ENCODE measurements at places on chromosomes 6 and 20.

- no peak for DNase-seq
These were observed 12.5 kb downstream of the SLC18B1 start for GRCh38 chr6:132785936-132786335.

DNA sequence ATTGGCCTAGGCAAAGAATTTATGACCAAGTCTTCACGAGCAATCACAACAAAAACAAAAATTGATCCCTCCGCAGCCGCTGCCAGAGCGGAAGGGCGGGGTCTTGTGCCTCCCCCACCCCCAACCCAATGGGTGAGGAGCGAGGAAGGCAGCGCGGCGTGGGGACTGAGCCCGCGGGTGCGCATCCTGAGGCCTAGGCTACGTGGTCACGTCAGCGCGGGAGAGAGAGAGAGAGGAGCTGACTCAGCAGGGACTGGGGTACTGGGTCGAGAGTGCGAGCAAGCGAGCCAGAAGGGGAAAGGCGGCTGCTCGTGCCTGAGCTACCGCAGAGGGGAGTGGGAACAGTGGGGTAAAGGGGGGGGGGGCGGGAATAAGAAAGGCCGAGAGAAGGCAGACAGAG, 90.1 kb upstream of the FERMT1 start:
- DNase-seq, result no peak

DNA sequence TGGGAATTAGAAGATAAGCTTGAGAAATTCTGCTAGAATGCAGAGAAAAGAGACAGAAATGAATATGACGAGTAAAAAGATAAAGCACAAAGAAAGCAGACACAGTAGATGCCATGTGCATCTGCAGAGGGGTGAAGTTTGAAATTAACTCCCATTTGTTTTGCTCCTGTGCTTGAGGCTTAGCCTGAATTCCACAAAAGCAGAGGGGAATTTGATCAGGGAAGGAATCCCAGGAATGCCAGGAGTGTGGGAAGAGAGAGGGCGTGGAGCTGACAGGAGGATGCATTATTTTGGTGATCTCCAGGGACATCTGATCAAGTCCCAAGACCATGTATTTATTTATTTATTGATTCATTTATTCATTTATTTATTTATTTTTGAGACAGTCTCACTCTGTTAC, 55.6 kb downstream of the SLC22A1 start:
- DNase-seq, result no peak

GRCh38 chr20:45629496-45630100, at the start of gene WFDC10A:
Gene WFDC10A (plus strand): TSS chr20:45629739. CDS start chr20:45629814, 75 bp downstream.
- no peak for DNase-seq

GRCh38 chr20:18727032-18727508, 86.5 kb upstream of the SCP2D1 start:
- no peak for DNase-seq

GRCh38 chr6:107786179-107786578, 37.9 kb downstream of the SCML4 start:
- no peak for DNase-seq

GRCh38 chr20:19757487-19758132, 448 bp upstream of the RIN2 start:
- no peak for DNase-seq

DNA sequence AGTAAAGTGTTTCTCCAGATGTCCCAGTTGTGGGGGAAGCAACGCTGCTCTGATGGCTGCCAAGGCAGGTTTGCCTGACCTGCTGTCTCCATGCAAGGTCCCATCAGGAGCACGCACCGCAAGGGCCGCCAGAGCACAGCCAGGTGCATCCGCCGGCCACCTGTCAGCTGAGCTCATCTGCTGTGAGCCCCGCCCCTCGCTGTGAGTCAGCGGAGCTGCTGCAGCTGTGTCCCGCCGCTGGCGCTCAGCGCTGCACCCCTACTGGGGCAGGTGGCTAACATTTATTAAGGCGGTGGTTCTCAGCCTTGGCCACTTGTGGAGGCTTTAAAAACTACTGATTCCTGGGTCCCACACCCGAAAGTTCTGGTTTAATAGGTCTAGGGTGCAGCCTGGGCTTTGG, 225.7 kb downstream of the UST start:
- DNase-seq, result no peak

GRCh38 chr6:13097454-13097853, 230.9 kb downstream of the TBC1D7 start:
- no peak for DNase-seq

GRCh38 chr6:107344383-107344782, 115.0 kb downstream of the PDSS2 start:
- DNase-seq, result no peak

DNA sequence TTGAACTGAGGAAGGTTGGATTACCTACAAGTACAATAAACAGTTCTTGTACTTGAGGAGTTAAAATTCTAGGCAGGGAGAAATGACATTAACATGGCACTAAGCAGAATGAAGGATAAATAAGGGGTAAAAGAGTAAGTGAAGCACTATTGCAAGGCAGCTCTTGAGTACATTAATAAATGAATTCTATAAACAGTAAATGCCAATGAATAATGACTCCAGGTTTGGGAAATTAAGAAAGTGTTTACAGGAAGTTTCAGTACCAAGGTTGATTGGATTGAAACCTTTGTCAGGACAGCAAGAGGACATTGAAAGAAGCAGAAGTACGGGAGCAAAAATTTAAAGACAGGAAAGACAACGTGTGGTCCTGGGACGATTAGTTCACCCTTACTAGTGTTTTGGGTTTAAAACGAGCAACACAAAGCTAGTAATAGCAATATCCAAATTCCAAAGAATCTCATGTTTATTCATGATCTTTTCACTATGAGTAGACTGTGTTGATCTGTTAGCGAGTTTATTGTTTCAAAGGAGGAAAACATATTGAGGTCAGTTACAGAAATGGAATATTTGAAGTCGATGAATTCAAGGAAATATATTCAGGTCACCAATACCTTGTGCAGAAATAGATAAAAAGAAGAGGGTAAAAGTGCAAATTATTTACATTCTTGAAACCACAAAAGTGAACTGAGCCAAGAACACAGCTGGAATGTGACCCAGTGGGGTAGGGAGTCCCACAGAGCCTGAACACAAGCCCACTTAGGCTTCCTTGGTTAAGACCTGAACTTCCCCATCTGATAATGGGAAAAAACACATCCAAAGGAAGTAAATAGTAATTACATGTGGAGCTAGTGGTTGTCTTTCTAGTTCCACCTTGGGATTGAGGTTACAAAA, 80.8 kb downstream of the MKKS start:
- DNase-seq, result no peak

- no peak for DNase-seq
These were observed 382 bp downstream of the SFT2D1 start for GRCh38 chr6:166341977-166342348.

GRCh38 chr6:64459411-64459944, 823.9 kb downstream of the PHF3 start:
- DNase-seq, result no peak

DNA sequence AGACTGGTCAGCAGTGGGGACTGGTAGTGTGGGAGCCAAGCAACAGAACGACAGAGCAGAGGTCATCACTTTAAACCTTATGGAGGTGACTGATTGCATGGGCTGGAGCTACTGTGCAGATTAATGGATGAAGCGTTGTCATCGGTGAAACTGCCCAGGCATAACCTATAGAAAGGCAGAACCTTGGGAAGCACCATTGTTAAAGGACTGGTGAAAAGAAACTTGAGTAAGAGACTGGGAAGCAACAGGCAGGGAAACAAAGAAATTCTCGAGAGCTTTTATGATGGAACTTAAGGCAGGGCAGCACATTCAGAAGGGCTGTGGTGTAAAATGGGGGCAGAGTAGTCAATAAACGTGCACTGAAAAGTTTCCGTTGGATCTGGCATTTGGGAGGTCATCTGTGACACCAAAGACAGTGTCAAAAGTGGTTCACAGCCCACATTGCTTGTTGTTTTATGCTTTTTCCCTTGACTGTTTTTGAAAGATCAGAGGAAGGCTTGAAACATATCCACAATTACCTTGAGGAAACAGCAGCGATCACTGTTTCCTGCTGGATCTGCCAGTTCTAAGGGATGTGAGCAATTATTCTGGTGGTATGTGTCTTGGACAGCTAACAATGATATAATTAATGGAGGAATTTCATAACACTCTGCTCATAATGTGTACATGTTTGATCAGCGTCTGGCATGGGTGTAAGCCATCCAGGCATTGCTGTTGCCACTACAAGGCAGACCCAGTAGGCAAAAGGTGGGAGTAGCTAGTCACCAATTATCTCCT, 62.7 kb downstream of the LRRC1 start:
- no peak for DNase-seq

DNA sequence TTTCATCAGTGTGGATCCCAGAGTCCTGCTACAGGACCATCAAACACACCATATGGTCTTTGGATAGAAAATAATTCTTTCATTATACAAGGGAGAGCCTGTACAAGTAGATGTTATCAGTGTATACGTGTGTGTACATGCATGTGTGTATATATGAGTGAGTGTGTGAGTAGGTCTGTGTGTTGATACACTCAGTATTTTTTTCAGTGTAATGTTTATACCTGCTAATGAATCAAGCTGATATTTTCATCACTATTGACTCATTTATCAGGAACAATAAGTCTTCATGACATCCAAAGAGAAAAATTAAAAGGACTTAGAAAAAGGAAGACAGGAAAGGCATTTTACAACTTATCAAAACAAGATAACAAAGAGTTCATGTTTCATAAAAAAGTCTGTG, 66.5 kb downstream of the EPM2A start:
- no peak for DNase-seq

DNA sequence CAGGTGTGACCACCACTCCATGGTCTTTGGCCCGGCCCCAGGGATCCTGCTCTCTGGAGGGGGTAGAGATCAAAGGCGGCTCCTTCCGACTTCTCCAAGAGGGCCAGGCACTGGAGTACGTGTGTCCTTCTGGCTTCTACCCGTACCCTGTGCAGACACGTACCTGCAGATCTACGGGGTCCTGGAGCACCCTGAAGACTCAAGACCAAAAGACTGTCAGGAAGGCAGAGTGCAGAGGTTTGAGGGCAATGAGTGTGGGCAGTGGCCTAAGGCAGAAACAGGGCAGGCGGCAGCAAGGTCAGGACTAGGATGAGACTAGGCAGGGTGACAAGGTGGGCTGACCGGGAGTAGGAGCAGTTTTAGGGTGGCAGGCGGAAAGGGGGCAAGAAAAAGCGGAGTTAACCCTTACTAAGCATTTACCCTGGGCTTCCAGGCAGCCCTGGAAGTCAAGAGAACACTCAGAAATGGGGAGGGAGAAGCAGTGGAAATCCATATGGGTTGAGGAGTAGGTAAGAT, 533 bp downstream of the CFB start:
- no peak for DNase-seq

GRCh38 chr20:3461911-3462677, 8.7 kb upstream of the ATRN start:
- DNase-seq, result no peak

DNA sequence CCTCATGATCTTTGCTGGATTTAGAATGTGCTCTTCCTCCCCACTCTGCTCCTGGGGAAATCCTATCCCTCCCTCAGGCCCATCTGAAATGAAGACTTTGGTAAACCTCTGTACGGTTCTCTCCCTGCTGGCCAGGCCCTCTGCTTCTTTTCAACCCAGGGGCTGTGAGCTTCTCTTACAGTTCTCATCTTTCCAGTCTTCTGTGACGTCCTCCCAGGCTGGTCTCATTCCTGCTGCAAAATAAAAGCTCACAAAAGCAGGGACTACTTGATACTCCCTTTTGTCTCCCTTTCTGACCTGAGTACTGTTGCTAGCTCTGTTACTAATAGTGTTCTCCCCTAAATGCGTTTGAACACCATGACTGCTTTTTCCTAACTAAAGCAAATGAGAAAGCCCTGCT, 46.3 kb downstream of the UNC5CL start:
- DNase-seq, result no peak

GRCh38 chr6:132730560-132730959, 16.7 kb upstream of the VNN1 start:
- no peak for DNase-seq

DNA sequence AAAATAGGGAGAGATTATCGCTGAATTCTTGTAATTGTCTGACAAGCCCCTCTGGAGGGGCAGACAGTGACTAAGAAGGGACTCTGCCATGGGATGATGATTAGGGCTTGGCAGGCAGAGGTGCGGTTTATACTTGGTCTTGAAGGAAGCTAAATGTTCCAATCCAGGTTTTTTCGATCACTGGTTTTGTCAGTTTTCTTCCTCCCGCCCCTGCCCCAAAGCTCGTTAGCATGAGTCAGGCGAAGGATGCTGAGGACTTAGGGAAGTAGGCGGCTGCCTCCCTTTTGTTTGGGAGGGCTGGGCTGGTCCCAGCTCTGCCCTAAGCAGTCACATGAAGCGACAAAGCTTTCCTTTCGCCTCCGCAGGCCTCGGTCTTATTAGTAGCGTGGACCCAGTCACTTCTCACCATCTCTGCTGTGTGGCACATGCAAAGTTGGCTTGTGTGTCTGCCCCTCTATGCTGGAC, 314.2 kb downstream of the CDC5L start:
- no peak for DNase-seq

DNA sequence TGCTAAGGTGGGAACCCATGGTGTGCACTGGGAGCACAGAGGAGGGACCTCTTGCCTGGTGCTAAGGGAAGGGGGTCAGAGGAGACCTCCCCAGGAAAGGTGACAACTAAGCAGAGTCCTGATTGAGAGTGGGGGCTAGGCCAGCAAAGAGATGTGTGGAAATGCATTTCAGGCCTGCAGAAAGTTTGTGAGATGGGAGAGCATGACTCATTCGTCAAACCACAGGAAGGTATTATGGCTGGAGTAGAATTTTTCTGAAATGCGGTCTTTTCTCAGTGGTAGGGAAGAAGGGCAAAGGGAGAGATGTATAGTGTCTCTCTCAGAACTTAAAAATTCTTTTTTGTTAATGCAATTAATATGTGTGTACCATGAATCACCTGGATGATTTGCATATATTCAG, 23.6 kb upstream of the EDN1 start:
- DNase-seq, result no peak

DNA sequence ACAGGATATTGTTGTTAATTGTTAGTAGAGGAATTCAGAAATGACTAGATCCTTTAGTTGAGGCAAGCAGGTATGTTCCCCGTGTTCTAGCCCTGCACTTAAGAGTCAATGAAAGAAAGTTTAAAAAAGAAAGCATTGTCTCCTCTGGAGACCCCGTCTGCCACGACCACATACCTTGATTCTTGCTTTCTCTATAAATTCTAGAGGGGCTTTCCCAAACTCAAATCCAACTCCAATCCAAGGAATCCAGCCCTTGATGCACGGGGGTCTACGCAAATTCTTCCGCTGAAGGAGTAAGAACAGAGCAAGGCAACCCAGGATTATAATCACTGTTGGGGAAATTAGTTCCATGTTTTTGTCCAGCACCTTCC, 401 bp downstream of the CYP39A1 start:
- no peak for DNase-seq

- DNase-seq, result no peak
These were observed 48.2 kb downstream of the RBM38 start for GRCh38 chr20:57439432-57439831.

GRCh38 chr6:11999246-11999645, 12.9 kb upstream of the HIVEP1 start:
- DNase-seq, result no peak

- DNase-seq, result no peak
These were observed 90.5 kb downstream of the NOL4L start for GRCh38 chr20:32494483-32495216.

- DNase-seq, result no peak
These were observed 16.1 kb upstream of the RBM38 start for GRCh38 chr20:57374931-57375651.

GRCh38 chr6:37103169-37104039, 66.5 kb upstream of the PIM1 start:
- DNase-seq, result no peak

GRCh38 chr20:41848180-41848579, 230.0 kb upstream of the CHD6 start:
- no peak for DNase-seq

- no peak for DNase-seq
These were observed 52.9 kb downstream of the KAT14 start for GRCh38 chr20:18190338-18191233.

Measured in stimulated activated CD8-positive, alpha-beta memory T cell treated with anti-CD3 and anti-CD28 coated beads, Interleukin-7, amount 100 ng/mL, for 1 hour (primary cell).